ENCODE measurements at places on chromosomes 2 and 18.

DNA sequence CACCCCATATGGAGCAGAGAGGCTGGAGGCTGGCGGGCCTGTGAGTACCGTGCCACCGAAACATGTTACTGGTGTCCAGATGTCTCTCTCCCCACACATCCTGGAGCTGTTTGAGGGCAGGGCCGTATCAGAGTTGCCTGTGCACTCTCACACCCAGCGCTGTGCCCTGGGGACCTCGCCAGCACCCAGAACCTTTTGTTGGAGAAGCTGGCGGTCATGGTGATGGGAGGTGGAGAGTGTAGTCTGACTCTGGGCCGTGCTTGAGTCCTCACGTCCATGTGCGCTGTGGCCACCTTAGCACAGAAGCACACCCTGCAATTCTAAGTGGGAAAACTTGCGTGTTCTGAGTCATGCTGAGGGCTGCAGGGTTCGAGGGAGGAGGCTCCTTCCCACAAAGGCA lies 259.2 kb downstream of the NDUFA10 start:
- no peak for DNase-seq

GRCh38 chr2:1047485-1047884 lies 96.8 kb downstream of the SNTG2 start:
- no peak for DNase-seq

- no peak for DNase-seq
Observed at GRCh38 chr2:111629983-111630382, 254.0 kb downstream of the ANAPC1 start.

DNA sequence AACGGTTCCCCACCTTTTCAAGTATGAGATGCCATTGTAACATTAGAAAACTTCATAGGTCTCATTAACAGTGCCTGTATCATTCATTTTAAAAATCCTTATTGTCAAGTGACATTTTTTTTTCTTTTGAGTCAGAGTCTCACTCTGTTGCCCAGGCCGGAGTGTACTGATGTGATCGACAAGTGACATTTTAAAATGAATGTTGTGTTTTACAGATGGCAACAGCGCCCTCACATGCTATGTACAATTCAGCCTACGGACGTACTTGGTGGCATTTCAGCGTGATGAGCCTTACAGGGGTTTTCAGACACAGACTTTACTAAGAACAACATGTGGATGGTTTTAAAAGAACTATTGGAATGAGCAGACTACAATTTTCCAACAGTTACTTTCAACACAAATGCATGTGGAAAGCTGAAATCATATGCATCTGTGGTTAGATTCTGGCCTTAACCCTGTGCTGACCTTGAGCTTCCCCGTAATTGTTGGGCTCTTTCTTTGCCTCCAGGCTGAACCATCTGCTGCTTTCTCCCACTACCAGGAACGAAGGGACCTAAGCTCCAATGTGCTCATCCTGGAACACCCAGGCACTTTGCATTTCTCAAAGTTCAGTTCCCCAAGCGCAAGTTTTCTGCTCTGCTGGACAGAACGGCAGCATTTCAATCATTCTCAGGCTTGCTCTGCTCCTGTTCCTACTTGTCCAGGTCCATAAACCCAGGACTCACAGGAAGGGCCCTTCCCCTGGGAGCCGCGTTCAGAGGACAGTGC lies 119.9 kb upstream of the NDUFV2 start:
- no peak for DNase-seq

DNA sequence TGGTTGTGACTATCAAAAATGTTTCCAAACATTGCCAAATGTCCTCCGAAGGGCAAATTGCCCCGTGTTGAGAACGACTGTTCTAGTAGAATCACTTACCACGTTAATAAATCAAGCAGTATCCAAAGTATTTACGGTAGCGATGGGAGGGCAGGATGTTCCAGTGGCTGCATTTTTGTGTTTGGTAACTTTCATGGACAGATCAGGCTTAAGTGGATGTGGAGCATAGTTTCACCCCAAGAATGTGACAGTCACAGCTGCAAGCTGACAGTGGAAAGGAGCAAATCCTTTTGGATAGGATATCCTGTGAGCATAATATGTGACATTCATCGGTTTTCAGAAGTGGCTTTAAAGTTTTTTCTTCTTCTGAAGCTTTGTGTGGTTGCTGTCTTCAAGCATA lies 46.3 kb upstream of the DARS1 start:
- DNase-seq = no peak

DNA sequence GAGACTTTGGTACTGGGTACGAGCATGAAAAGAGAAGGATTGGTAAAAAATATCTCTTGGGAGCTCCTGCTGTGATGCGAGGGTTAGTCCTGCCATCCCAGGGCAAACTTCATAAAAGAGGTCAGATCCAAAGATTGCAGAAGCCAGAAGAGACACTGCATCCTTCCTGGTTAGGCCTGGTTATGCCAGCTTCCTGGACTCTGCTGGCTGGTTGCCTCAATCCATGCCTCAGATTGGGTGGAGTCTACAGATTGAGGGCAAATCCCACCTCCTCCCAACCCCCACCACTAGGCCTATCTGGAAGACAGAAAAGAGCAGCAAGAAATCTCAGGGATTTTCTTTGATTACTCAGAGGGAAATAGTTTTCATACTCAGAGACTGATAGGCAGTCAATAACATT lies 5.3 kb upstream of the ACADL start:
- no peak for DNase-seq

GRCh38 chr2:230956827-230957755 lies 32.0 kb upstream of the GPR55 start:
- no peak for DNase-seq

GRCh38 chr18:48852292-48852691 lies 98.5 kb downstream of the SMAD7 start:
- DNase-seq = no peak

- no peak for DNase-seq
Observed at GRCh38 chr2:170250584-170250983, 72.6 kb downstream of the MYO3B start.

DNA sequence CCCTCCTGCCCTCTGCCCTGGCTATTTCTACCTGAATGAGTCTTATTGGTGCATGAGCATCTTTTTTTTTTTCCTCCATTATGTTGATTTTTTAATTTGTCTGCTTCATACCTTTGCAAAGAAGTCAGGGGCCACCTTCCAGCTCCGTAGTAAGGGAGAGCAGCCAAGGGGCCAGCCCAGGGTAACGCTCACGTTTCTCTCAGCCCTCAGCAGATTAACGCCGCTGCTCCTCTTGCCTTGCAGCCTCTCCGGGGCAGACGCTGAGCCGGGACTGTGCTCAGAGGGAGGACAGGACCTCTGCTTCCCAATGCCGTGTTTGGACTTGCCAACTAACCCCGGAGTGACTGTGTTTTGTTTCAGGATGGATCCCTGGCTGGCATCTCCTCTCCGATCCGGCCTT lies 241.7 kb downstream of the ATAD2B start:
- no peak for DNase-seq

- no peak for DNase-seq
Observed at GRCh38 chr2:83837823-83838222, 621.3 kb downstream of the SUCLG1 start.

- DNase-seq = no peak
Observed at GRCh38 chr2:5756272-5756671, 64.1 kb downstream of the SOX11 start.

DNA sequence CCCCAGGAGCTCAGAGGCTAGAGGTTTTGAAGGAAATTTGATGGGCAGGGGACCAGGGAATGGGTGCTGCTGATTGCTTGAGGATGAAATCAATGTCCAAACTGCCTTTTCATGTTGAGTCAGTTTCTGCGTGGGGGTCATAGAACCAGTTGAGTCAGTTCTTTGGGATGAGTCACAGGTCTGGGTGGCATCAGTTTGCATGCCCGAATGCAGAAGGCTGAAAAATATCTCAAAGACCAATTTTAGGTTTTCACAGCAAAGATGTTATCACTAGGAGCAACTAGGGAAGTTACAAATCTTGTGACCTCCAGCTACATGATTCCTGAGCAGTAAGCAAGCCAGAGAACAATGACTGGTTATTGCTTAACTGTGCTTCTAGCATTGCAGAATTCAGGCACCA lies 1135.1 kb upstream of the CRIM1 start:
- no peak for DNase-seq

DNA sequence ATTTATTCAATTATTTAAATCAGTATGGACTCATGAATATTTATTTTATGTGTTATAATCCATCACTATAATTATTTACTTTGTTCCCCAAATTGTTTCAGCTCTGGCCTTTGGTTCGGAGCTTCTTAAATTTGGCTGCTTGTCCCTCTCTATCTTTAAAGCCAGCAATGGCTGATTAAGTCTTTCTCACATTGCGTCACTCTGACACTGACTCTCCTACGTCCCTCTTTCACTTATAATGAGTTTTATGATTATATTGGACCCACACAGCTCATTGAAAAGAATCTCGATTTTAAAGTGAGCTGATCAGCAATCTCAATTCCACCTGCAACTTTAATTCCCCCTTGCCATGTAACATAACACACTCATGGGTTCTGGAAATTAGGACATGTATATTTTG lies 185.2 kb upstream of the SLC39A10 start:
- DNase-seq = no peak
